Activated naive CD4-positive, alpha-beta T cell treated with Interleukin-2 at 50 U/mL for 16 hours (primary cell): ENCODE measurements at places on chromosomes 11 and 22.

- DNase-seq, result no peak
These were observed 901.2 kb downstream of the METTL15 start for GRCh38 chr11:29009426-29009825.

DNA sequence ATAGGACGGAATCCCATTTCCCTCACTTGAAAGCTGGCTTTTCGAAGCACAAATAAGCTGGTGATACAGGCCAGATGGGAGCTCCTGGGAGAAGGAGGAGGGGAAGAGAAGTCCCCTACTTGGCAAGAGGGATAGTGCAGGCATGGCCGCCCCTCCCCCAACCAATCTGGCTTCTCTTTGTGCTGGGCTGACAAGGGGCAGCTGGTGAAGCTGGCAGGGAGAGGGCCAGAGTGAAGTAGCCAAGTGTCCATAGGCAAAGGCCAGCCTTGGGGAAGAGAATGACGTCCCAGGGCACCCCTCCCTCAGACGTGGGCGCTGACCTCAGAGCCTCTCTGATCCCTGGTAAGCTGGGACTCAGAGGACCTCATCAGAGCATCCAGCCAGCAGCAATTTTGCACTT is 78.7 kb upstream of the GRAMD1B start:
- DNase-seq, result no peak

DNA sequence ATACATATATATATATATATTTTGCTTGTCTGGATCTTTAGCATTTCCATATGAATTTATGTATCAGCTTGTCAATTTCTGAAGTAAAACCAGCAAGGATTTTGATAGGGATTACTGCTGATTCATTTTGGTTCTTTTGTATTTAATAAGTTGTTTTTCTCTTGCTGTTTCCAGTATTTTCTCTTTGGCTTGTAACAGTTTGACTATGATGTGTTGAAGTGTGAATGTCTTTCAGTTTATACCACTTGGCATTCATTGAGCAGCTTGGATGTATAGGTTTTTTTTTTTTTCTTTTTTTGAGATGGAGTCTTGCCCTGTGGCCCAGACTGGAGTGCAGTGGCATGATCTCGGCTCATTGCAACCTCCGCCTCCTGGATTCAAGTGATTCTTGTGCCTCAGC is 12.4 kb downstream of the LDHAL6A start:
- DNase-seq, result no peak

- DNase-seq, result no peak
These were observed 57.0 kb upstream of the SUSD2 start for GRCh38 chr22:24124247-24124646.

GRCh38 chr11:32434356-32435151 is 785 bp downstream of the WT1 start:
- DNase-seq, result no peak

- DNase-seq, result no peak
These were observed 325.6 kb upstream of the MTNR1B start for GRCh38 chr11:92643827-92644226.

GRCh38 chr22:36912694-36913426 is 568 bp upstream of the CSF2RB start:
- DNase-seq, result no peak

GRCh38 chr11:120571476-120571875 is 59.9 kb downstream of the GRIK4 start:
- no peak for DNase-seq

GRCh38 chr22:46195487-46196165 is 45.3 kb downstream of the PPARA start:
- no peak for DNase-seq

- peak; percentile 27 for DNase-seq
These were observed 37.2 kb downstream of the MUC5B start for GRCh38 chr11:1260023-1260501.

DNA sequence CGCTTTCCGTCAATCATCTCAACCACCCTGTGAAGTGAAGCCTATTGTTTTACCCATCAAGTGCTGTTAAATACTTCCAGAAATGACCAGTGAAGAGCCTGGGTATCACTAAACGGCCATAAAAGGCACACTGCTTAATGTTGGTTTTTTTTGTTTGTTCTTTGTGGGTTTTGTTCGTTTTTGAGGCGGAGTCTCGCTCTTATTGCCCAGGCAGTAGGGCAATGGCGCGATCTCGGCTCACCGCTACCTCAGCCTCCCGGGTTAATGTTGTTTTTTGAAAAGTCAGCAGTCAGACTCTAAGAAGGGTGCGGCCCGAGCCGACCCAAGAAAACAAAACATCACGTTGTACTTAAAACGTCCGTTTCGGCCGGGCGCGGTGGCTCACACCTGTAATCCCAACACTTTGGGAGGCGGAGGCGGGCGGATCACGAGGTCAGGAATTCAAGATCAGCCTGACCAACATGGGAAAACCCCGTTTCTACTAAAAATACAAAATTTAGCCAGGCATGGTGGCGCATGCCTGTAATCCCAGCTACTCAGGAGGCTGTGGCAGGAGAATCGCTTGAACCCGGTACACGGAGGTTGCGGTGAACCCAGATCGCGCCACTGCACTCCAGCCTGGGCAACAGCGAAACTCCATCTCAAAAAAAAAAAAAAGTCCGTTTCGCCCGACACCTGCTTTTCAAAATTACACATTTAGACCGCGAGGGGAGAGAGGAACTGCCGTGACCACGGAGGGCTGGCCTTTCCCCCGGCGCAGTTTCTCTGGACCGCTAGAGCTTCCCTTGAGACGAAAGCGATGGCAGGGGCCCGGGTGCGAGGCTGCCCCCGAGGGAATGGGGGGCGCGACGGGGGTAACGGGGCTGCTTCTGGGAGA is 714 bp downstream of the CD59 start:
- DNase-seq, result peak; percentile 48

DNA sequence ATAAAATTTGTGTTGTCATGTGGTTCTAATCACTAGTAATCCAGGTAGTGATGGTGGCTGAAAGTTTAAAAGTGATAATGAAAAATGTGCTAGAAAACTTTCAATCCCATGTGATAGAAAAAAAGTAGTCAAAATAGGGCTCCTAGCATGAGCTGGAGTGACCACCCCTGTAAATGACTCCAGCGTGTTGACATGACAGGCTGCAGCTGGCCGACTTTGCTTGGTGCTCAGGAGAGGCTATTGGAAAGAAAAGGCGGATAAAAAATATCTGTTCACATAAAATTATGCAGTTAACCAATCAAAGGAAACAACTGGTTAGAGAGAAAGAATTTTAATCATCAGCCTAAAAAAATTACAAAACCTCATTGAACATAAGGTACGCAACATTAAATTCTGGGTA is 16.9 kb upstream of the MTCH2 start:
- DNase-seq, result no peak

- DNase-seq, result peak; percentile 82
These were observed at the start of gene TMEM25 for GRCh38 chr11:118530683-118531596. TMEM25 (plus strand) TSS chr11:118531192; CDS start chr11:118531802, 610 bp downstream.

DNA sequence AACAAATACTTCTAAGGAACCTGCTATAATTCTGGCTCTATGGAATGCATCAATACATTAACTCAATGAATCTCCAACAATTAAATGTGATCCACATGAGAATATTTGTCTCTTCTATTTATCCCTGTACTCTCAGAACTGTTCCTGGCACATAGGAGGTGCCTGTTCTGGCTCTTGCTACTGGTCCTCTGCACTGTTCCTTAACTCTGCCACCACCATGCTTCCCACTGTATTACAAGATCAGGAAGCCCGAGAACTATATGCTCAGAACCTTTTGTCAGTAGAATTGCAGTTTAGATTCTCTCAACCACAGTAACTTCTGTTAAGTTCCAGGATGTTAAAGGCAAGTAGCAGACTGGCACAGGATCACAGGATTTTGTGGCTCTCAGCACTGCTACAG is 376.3 kb upstream of the CCDC90B start:
- no peak for DNase-seq

- peak; percentile 20 for DNase-seq
These were observed 1.6 kb downstream of the SUN2 start for GRCh38 chr22:38753948-38754750.

DNA sequence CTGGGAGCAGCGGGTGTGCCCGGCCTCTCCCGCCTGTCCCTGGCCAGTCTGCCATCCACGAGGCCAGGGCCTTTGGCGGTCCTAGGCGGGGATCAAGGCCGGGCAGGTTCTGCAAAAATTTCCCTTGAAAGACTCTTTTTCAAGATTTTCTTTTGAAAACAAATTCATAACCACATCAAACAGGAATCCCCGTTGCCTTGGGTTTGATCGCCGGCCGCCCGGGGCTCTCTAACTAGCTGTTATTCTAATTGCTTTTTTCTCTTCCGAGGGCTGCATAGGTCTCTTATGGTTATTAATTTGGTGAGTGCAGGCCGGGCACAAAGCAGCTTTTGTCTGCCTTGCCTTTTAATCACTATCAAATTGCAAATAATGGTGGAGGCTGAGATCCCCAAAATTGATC is 42.0 kb downstream of the CDKN1C start:
- no peak for DNase-seq

GRCh38 chr11:2316963-2317244 is 15.1 kb downstream of the TSPAN32 start:
- DNase-seq, result no peak

GRCh38 chr11:32426819-32427615 is 8.3 kb downstream of the WT1 start:
- no peak for DNase-seq

DNA sequence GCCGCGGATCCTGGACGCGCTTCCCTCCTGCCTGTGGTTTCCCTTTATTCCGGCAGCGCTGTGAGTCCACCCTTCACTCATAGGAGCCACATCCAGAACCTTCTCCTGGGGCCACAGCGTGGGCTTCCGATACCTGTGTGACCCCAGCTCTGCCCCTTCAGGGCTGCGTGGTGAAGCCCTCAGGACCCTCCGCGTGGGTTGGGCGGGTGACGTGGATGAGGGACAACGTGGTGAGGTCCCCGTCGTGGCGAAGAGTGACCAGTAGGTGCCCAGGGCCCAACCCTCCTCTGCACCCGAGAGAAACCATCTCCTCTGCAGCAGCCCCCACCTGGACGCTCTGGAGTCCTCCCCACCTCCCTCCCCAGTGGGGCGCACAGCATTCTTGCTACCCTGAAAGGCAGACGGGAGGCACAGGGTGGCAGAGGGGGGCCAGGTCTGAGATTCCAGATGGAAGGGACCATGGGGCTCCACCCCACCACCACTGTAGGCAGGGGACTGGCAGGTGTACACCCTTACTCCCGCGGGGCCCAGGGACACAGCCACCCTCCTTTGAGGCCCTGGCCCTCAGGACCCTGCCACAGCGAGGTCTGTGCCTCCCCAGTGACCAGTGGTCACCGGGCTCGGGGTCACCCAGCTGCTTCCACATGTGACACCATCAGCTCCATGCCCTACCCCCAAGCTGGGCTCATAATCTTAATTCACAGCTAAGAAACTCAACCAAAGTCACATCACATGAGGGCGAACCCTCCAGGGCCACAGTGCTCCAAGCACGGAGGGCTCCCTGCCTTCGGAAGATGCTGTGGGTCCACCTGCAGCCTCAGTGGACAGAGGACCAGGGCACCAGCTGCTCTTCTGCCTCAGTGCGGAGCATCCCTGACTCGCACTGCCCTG is 3.4 kb upstream of the ZBED4 start:
- DNase-seq, result no peak

- DNase-seq, result no peak
These were observed 943.7 kb downstream of the METTL15 start for GRCh38 chr11:29051935-29052334.

DNA sequence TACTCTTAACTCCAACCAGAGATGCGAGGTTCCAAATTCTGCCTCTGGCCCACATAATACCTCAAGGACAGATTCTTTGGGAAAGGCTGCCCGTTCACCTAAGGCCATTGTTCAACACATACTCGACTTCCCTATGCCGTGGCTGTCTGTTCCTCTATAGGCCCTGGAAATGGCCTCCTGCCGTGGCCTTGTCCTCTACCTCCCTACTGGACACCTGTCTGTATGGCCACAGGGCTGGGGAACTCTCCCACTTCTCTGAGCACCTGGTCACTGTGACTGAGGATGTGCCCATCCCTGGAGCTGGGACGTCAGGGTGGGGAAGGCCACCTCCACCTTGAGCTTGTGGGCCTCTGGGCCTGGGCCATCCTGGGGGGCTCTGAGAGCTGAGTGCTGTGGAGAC is 340.5 kb upstream of the B3GAT1 start:
- no peak for DNase-seq

DNA sequence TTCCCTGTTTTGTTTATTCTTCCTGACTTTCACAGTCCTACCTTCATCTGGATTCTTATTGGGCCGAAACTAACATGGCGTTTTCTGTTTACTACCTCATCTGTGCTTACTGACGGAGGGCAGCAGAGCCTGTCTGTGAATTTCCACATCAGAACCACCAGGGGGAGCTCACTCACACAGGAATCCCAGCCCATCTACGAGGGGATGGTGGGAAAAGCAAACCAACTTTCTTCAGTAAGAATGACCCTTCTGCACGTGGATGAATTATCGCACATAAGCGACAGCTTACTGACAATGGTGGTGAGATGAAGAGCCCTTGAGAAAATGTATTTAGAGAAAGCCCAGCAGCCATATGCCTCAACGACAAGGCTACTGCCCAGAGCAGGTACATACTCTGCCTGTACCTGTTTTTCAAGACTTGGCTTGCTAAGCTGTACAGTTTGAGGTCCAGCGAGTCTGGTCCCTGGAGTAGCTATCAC is 42.5 kb downstream of the LARGE2 start:
- DNase-seq, result peak; percentile 58

DNA sequence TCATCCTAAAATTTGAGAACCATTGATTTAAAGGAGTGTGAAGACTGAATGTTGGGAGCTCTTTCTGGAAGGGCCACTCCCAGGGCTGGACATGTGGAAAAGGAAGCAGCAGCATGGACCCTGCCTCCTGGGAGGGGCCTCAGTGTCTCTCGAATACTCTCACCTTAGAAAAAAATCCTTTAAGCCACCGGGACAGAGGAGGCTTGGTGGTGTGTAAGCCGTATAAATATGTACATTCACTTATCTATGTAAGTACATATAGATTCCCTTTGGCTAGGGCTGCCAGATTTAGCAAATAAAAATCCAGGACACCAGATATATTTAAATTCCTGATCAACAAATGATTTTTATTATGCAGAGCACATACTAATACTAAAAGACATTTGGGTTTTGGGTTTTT is 17.6 kb downstream of the NTM start:
- no peak for DNase-seq

GRCh38 chr11:113256431-113257202 is 57.8 kb upstream of the TTC12 start:
- DNase-seq, result no peak

DNA sequence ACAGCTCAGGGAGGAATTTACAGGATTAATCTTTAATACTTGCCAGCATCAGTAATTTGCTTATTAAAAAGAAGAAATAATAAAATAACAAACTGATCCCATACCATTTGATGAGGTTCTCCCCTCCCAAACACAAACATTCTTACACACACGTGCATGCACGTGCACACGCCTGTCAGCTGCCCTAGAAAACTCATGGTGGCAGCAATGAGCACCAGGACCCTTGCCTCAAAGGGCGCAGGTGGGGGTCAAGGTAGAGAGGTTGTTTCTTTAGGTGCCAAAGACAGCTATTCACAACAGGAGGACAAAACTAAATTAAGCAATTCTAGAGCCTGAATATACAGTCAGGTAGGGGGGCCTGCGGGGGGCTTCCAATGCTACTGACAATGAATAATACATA is 219.3 kb downstream of the BUD13 start:
- DNase-seq, result no peak

GRCh38 chr11:4677948-4678347 is 19.7 kb downstream of the OR51E2 start:
- no peak for DNase-seq
